ENCODE measurements at places on chromosomes 11 and 22.

DNA sequence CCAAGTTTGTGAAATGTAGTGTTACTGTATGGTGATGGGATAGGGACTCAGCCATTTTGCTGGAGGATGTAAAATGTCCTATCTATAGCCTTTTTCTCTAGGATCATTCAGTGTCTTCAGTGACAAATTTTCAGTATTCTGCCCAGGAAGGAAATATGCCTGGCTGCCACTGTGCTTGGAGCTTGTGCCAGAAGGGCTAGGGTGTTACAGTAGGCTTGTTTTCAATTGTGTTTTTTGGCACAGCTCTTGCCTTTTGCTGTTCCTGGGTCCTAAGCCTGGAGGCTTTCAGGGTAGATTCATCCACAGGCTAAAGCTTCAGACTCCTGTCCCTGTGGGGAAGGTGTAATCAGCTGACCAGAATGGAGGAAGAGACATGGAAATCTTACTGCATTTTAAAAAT is 22.0 kb upstream of the PHOX2A start:
- no peak for DNase-seq

DNA sequence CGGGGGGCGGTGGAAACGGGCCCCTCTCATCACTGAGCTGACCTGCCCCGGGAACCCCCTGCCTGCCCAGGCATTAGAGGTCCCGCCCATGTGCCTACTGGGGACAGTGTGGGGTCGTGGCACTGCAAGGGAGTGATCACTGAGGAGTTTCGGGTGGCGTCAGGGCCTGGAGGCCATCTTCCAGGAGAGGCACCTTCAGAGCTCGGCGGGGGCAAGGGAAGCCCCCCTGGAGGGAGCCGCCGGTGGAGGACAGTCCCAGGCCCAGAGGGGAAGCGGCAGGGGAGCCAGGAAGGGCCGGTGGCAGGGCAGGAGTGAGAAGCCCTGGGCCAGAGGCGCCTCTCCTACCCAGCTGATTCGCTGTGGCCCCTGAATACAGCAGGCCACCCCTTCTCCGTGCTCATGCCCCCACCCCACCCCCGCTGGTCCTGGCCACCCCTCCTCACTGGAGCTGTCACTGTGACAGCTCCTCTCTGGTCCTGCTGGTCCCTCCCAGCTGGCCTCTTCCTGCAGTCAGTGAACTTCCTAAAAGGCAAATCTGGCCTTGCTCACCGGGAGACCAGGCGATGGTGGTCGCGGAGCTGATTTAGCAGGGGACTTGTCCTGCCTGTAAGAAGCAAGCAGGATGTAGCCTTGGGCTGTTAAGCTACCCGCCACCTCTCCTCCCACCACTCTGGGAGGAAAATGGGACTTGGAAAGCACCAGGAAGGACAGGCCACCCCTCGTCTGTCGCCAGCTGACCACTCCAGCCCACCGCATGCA is 2.0 kb upstream of the MAPK11 start:
- DNase-seq, result no peak

GRCh38 chr11:35524780-35525179 is 636 bp downstream of the PAMR1 start:
- no peak for DNase-seq

DNA sequence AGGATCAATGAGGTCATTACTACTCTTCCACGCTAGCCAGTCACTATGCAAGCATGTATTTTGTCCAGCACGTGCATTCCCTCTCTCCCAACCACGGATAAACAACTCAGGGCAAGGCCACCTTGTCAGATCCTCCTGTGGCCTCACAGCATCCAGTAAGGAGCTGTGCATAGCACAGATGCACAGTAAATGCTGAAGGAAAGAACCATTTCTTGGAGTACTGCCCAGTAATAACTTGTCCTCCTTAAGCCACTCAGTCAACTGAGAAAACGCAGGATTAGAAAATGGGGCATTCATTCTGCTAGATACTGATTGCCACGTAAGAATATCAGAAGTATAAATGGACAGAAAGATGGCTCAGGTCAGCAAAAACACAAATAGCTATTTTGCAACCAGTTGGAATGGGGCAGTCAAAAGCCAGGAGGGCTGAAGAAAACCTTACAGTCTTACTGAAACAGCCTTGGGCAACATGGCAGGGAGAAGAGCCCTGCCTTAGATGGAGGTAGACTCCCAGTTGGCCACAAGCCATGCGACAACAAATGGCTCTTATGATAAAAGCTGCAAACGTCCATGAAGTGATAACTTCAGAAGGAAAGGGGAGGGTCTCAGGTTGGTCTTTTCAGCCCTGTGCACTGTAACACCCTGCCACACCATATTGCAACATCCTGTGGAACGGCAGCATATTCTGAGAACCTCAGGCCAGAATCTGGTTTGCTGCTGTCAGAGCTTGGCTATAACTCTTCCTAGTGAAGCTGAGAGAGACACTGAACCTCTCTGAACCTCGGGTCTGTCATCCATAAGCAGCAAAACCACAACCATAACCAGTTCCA is 23.0 kb downstream of the PC start:
- DNase-seq, result no peak

DNA sequence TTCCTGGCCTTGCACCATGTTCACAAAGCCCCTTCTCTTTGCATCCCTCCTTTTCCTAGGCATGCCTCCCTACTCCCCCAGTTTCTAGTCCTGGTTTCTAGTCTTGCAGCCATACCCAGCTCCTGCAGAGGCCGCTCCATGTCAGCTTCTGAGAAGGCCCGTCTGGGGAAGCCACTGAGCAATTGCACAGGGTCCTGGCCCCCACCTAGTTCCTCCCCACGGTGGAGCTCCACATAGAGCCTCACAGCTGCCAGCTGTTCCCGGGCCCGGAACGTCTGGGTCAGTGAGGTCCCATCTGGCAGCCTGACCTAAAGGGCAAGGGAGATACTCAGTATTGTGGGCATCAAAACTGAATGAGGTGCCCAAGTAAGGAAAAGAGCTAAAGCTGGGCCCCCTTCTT is 2.2 kb downstream of the UBXN1 start:
- no peak for DNase-seq

DNA sequence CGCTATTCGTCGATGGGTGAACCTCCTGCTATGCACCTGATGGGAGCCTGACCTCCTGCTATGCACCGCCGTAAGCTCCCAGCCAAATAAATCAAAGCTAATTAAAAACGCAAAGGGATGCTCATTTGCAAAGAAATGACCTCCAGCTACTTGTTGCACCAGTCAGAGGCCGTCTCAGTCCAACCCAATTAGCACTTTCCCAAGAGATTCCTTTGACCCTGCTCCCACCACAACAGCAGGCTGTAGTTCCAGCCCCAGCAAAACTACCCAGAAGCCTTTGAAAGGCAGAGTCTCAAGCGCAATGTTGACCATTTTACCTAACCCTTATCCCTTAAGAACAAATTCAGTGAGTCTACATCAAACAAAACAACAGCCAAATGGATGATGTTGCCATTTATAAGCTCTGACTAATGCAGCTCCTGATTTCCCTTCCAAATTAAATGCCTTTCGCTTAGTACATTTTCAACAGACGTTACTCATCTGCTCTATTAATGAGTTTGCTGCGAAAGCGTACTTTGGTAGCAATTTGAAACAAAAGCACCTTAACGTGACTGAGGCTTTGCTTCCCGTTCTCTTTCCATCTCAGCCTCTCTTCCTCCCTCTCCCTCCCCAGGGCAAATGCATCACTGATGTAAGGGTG is 17.2 kb upstream of the BSX start:
- DNase-seq, result no peak

GRCh38 chr11:46674463-46675287 is 25.7 kb downstream of the ARHGAP1 start:
- no peak for DNase-seq

- no peak for DNase-seq
These were observed 1.1 kb upstream of the SEPTIN5 start for GRCh38 chr22:19713245-19713644.

- no peak for DNase-seq
These were observed 54.4 kb downstream of the ENTHD1 start for GRCh38 chr22:39839204-39839603.

DNA sequence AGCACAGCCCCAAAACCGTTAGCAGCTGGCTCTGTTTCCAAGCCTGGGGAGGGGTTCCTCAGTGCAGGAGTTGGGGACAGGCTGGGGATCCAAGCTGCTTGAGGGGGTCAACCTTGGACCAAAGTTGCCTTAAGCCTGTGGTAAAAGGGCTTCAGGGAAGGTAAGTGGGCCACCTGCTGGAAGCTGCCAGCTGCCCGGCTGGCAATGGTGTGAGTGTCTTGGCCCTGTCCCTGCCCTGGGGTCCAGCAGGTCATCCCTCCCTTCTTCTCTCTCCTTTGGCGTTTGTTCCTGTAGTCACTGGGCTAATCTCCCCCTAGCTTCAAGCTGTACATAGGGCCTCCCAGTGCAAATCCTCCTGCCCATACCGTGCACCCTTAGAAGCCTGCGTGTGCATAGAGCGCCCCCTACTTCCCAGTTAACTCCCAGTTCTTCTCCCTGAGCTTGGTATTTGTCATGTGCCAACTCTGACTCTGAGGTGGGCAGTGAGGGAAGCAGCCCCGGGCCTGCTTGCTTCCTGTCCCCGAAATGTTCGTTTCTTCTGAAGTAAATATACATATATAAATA is 4.4 kb downstream of the TMEM258 start:
- no peak for DNase-seq

- no peak for DNase-seq
These were observed 247.7 kb downstream of the DDX10 start for GRCh38 chr11:108912581-108912980.

DNA sequence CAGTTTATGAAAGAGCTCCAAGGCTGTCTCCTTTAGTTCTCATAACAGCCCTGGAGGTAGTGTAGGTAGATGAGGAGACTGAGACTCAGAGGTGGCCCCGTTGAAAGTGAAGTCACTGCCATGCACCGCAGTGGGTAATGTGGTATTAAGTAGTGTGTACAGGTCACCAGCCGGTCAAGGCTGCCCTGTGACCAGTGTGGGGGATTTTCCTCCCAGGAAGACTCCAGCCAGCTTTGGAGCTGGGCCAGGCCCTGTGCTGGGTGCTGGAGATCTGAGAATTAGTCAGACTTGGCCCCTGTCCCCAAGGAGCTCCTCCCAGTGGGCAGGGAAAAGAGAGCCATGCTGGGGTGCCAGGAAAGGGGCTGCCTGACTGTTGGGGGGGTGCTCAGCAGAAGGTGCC is 5.3 kb downstream of the OMP start:
- no peak for DNase-seq

DNA sequence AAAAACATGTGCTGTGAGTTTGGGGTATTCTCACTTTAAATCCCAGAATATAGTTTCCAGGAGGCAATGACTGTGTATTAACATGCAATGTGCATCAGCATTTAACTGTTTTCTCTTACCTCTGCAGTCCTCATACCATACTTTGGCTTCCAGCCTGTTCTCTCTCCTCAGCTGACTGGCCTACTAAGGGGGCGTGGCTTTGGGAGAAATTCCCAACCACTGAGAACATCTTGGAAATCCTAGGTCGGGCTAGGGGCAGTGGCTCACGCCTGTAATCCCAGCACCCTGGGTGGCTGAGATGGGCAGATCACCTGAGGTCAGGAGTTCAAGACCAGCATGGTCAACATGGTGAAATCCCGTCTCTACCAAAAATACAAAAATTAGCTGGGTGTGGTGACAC is 13.5 kb upstream of the ZC3H12C start:
- no peak for DNase-seq

DNA sequence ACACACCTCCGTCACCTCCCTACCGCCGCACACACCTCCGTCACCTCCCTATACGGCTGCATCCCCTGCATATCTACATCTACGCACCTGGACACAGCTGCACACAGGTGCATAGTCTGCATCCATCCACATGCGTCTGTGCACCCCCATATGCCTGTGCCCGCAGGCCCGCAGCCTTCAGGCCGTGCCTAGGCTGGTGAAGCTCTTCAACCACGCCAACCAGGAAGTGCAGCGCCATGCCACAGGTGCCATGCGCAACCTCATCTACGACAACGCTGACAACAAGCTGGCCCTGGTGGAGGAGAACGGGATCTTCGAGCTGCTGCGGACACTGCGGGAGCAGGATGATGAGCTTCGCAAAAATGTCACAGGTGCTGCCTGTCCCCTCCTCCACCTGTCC is 4.8 kb downstream of the PKP3 start:
- no peak for DNase-seq

GRCh38 chr11:119567688-119568582 is 145.0 kb upstream of the THY1 start:
- no peak for DNase-seq

- no peak for DNase-seq
These were observed 733.7 kb downstream of the NELL1 start for GRCh38 chr11:21403069-21403468.

GRCh38 chr11:132205496-132205895 is 835.1 kb downstream of the NTM start:
- DNase-seq, result no peak

- DNase-seq, result no peak
These were observed 197.9 kb downstream of the NTM start for GRCh38 chr11:131568318-131568717.

GRCh38 chr11:61021661-61022212 is 50.3 kb downstream of the CD6 start:
- DNase-seq, result peak; percentile 84

- no peak for DNase-seq
These were observed 5.4 kb downstream of the MCHR1 start for GRCh38 chr22:40684728-40685127.

All from stimulated activated naive CD4-positive, alpha-beta T cell treated with Interleukin-2 at 50 U/mL for 16 hours (primary cell).